Stimulated activated CD8-positive, alpha-beta memory T cell treated with anti-CD3 and anti-CD28 coated beads, Interleukin-15, amount 100 ng/mL, for 4 hours (primary cell): ENCODE measurements at places on chromosomes 11 and 22.

- no peak for DNase-seq
Observed at GRCh38 chr11:125192183-125192582, 27.6 kb downstream of the PKNOX2 start.

GRCh38 chr22:47382164-47382890 is 619.9 kb downstream of the TBC1D22A start:
- DNase-seq: no peak

DNA sequence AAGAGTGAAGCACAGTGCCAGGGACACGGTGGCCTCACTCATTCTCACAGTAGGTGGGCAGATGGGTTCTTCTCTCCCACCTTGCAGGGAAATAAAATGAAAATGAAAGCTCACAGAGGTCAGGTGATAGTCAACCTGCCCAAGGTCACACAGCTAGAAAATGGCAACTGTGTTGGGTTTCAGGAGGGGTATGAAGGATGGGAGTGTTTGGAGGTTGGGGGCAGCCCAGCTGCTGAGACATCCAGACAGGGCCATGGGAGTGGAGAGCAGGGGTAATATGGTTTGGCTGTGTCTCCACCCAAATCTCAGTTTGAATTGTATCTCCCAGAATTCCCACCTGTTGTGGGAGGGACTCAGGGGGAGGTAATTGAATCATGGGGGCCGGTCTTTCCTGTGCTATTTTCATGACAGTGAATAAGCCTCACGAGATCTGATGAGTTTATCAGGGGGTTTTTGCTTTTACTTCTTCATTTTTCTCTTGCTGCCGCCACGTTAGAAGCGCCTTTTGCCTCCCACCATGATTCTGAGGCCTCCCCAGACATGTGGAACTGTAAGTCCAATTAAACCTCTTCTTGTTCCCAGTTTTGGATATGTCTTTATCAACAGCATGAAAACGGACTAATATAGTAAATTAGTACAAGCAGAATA is 247.0 kb downstream of the TENM4 start:
- no peak for DNase-seq

DNA sequence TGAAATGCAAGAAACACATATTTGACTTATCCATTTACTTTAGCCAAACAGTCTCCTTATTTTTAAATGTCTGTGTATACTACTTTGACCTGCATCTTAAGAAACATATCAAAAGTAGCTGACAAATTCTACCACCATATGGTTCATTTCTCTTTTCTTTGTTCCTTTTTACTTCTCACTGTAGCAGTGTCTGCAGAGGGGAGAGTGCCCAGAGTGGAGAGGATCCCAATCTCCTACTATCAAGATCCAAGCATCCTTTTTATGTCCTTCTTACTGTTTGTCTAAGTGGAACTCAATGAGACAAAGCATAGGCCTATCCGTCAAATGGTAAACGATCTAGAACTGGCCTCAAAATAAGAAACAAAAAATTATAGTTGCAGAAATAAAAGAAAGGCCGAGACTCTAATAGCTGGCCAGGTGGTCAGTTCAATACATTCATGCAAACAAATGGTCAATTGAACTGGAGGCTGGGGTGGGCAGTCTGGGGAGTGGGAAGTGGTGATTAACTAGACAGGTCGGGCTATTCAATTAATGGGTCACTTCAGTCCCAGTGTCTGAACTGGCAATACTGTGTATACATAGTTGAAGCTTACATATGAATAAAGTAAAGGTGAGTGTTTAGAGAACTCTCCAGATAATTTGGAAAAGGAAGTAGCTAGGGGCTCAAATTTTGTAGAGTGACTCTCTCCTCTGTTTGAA is 149.1 kb downstream of the MAML2 start:
- DNase-seq: no peak

- DNase-seq: no peak
Observed at GRCh38 chr11:2558397-2558796, 113.6 kb downstream of the KCNQ1 start.

DNA sequence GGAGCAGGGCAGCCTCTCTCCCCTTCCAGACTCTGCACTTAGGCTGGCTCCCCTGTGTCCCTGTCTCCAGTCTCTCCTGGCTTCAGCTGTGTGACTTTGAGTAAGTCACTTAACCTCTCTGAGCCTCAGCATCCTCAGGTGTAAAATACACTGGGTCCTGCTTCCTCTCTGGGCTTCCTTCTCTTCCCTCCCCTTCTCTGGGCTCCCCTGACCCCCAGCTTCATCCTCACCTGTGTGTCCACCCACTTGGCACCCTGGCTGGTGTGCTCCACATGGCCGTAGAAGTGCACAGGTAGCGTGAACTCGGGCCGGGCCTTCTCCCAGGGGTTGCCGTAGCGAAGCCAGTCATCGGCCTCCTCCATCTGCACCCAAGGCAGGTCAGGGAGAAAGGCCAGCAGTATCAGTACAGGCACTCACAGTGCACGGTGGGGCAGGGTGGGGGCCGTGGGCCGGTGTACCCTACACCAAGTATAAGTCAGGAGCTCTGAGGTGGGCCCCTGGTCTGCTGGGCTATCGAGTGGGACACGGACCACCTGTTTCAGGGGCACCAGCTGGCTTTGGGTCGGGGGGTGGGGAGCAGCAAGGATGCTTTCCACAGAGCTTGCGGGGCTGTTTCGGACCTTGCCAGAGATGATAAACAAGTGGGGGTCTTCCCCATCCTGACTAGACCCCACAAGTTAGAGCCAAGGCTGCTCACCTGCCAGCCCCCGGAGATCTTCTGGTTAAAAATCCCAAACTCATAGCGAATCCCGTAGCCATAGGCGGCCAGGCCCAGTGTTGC is 2.0 kb downstream of the PYGM start:
- no peak for DNase-seq

DNA sequence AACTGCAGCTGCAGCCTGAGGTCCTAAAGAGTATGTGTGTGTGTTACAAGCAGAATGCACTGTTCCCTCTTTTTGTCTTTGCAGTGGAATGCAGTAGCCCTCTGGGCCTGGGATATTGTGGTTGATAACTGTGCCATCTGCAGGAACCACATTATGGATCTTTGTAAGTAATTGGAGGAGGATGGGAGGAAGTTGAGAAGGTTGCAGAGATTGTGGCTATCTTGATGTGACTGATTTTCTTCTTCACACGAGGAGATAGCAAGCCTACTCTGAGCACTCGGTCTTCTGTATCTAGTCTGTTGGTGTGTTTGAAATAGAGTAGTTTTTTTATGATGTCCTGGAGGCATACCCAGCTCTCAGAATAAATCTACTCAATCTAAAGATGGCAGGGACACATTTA is 2.3 kb downstream of the RBX1 start:
- DNase-seq: no peak

GRCh38 chr11:22543261-22543660 is 82.4 kb downstream of the FANCF start:
- DNase-seq: no peak

- DNase-seq: no peak
Observed at GRCh38 chr11:124359566-124359965, 24.7 kb downstream of the OR8B2 start.

DNA sequence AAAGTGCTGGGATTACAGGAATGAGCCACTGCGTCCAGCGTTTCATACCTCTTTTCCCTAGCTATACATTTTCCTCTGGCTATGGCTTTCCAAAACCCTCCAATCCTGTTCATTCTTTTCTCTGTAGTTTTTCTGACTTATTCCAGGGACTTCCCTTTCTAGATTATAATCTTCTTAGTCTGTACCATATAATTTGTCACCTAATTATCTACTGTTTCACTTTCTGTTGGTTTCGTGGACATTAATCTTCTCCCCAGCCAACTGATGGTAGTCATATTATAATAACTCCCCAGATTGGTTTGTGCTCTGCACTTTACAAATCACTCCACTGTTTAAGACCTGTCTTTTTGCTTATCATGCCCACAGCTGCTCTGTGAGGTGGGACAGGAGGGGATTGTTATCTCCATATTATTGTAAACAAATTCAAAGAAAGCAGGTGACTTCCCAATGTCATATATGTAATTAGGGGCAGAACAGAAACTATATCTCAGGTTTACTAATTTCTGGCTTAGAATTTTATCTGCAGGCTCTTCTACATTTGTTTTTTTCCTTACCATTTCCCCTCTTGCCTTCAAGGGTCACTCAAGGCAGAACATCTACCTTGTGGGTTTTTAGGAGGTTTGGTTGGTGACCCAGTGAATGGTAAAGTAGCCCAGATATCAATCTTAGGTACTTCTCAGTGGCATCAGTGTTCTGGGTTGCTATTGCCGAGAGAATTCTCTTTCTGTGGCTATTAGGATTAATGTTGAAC is 23.9 kb downstream of the STIM1 start:
- no peak for DNase-seq
